ENCODE measurements at places on chromosomes 11 and 22. TPM values are rescaled to one million over a fixed set of nuclear protein-coding genes. Genes with fewer than 3 reads are reported as not detected.

The SERHL2 gene
- total RNA-seq = 4.4 TPM

The MCAT gene
- 8.4 TPM for total RNA-seq

The OPCML gene
- not detected for total RNA-seq

The CFAP300 gene
- 11.0 TPM for total RNA-seq

The OR52N4 gene
- not detected for total RNA-seq

The TMEM151A gene
- under 0.01 TPM for total RNA-seq

The SIK2 gene
- 9.7 TPM for total RNA-seq

The PNPLA5 gene
- total RNA-seq = not detected

The AQP11 gene
- total RNA-seq = 2.8 TPM

The OR5L1 gene
- not detected for total RNA-seq

The BAIAP2L2 gene
- total RNA-seq = 0.28 TPM

The OR8D1 gene
- total RNA-seq = not detected

The SLC22A12 gene
- total RNA-seq = not detected

The AMBRA1 gene
- 18.3 TPM for total RNA-seq

The KCTD14 gene
- 0.28 TPM for total RNA-seq

The NDUFV1 gene
- 205 TPM for total RNA-seq

The PTPRCAP gene
- total RNA-seq = not detected

The DDX25 gene
- not detected for total RNA-seq

All from smooth muscle cell of bladder (primary cell).